ENCODE measurements at places on chromosomes 6 and 20.
A peak's percentile ranks its signal among the peaks of the same experiment; 100 is the strongest.

GRCh38 chr6:93516441-93516840 lies 97.1 kb upstream of the EPHA7 start:
- DNase-seq, result no peak

DNA sequence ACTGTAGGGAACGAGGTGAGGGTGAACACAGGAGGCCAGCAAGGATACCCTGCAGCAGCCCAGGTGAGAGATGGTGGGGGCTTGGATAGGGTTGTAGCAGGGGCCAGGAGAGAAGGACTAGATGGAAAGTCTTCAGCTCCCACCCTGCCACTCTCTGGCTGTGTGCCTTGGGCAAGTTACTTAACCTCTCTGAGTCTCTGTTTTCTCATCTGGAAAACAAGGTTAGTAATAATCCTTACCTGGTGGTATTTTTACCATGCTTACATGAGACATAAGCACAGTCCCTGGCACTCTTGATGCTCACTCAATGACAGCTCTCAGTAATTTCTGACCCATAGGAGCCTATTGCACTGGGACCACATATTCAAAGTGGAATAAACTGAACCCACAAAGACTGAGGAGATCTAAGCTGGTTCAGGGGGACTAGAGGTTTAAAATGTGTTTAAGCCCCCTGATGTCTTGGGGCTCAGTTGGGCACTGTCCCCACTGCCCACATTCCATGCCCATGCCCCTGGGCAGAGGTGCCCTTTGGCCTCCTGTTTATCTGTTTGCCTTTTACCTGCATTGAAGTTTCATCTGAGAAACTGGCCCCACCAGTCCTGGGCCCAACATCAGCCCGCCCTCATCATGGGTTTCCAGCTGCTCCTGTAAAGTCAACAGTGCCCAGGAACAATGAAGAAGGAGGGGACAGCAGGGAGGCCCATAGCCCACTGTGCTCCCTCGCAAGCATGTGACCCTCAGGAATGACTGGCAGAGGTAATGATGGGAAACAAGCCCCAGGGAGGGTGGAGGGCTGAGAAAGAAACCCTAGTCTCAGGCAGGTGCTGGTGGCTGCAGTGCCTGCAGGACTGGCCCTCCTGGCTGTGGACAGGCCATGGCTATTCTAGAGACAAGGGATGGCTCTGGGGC lies 104.0 kb downstream of the VEGFA start:
- no peak for DNase-seq

GRCh38 chr20:63839620-63840019 lies 8.6 kb upstream of the ZBTB46 start:
- no peak for DNase-seq

DNA sequence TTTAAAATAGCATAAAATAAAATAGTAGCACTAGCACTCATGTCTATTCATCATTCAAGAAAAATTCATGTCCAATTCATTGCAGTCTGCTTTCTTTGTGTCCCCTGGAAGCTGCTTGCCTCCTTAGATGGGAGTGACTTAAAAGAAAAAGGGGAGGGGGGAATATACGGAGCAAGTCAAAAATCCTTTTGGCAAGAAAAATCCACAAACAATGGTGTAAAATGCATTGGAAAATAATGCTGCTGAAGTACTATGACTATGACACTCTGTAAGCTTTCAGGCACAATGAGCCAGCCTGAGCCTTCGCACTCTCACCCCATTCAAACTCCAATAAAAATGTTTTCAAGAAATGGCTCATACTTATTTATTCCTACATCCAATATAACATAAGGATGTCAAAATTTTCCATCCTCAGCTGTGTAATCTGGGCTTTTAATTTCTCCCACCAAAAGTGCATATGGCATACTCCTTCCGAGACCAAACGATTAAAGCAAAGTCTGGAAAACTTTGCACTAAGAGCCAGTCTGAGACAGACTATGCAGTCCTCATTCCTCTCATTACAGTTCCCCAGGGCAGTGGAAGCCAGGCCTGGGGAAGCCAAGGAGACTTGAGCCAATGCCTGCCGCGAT lies 790 bp downstream of the NEDD9 start:
- DNase-seq, result no peak

DNA sequence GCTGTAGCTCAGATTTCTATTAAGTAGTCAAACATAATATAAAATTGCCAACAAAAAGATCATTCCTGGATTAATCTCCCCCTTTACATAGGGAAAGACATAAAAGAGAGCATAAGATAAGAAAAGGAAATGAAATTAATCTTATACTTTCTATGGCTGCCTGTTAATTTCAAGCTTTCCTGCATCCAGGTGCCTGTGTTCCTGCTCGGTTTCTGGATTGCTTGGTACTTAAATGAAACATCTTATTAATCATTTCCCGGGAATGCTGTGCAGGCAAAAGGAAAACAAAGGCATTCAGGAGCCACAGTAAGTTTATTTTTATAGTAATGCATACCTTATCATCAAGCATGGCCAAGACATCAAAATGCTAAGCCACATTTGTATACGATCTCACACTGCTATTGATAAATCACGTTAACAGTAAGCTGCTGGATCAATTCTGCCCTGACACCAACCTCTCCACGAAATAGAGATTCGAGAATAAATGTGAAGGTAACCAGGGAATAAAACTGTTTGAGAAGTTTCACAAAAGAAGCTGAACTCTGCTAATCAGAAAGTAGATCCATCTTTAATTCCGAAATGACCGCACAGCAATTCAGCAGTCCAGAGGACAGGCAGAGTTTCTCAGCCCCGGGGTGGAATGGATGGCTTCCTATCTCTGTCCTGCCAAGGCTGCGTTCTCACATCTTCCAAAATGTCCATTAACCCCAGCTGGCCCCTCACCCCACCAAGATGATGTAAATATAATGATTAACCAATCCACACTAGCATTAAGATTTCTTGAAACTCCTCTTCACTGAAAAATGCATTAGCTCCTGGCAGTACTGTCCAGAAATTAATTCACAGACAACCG lies 32.6 kb upstream of the APCDD1L start:
- peak; percentile 67 for DNase-seq

DNA sequence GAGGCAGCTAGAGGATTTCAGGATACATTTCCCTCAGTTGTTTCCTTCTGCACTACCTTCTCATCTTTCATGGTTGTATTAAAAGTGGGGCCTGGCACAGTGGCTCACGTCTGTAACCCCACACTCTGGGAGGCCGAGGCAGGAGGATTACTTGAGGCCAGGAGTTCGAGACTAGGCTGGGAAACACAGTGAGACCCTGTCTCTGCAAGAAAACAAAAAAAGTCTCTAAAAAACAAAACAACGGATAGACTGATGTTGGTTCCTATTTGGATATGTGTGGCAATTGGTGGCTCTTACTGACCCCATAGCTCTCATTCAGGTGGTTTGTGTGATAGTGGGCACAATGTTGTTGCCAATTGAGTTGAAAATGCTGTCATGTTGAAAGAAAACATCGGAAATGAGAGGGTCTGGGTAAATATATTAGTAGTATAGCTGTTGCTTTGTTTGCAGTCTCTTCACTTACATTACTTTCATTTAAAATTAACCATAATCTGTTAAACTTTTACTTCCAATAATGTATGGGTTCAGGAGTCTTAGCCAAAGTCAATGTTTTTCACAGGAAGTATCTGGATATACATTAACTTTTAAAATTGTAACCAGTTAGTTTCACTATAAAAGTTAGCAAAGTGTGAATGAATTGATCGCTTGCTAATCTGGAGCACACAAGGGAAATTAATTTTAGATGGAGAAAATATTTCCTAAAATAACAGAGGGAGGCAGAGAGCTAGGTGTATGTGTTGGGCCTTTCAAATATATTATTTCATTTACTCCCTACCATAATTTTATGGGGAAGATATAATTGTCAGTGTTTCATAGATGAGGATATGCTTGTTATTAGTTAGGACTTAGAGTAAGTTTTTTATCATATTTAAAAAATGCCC lies 31.1 kb downstream of the UTRN start:
- no peak for DNase-seq

GRCh38 chr6:90411292-90411781 lies 114.7 kb upstream of the BACH2 start:
- peak; percentile 94 for DNase-seq

DNA sequence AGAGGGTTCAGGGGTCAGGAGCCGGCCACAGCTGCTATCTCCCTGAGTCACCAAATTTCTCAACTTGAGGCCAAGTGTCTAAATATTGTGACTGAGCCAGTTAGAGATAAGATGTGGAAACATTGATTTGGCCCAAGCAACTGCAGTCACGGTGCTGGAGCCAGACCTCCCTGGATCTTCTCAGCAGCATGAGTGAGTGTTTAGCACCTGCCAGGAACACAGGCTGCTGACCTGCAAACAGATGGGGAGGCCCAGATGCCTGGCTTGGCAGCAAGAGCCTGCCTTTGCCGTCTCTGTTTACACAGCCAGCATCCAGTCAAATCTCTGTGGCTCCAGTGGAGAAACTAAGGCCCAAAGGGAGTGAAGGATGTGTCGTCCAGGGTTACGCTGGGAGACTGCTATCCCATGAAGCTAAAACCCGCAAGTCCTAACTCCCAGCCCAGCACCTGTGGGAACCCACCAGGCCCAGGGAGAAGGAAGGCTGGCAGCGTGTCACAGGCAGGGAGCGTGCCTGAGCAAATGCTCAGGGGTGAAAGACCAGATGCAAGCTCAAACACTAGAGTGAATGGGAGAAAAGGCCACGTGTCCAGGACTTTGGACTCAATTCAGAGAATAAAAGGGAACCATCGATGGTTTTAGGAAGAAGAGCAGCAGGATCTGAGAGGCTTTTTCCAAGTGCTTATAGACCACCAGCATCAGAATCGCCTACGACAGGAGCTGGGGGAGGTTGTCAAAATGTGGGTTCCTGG lies 15.9 kb upstream of the PTGIS start:
- DNase-seq, result no peak

- DNase-seq, result no peak
Observed at GRCh38 chr6:128063850-128064539, 163.1 kb upstream of the THEMIS start.

- DNase-seq, result no peak
Observed at GRCh38 chr20:25629816-25630499, 6.1 kb upstream of the NANP start.

DNA sequence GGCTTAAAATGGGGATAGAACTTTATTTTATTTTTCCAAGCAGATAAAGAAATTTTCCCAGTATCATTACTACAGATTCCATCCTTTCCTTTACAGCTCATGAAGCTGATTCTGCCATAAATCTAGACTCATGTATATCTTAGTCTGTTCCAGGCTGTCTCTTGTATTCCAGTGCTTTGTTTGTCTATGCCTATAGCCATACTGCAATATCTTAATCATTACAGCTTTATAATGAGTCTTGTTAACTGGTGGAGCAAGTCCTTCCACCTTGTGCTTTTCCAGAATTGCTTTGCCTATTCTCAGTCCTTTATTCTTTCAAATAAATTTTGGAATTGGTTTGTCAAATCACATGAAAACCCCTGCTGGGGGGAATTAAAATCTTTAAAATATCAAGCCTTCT lies 99.2 kb downstream of the MAP3K5 start:
- no peak for DNase-seq

DNA sequence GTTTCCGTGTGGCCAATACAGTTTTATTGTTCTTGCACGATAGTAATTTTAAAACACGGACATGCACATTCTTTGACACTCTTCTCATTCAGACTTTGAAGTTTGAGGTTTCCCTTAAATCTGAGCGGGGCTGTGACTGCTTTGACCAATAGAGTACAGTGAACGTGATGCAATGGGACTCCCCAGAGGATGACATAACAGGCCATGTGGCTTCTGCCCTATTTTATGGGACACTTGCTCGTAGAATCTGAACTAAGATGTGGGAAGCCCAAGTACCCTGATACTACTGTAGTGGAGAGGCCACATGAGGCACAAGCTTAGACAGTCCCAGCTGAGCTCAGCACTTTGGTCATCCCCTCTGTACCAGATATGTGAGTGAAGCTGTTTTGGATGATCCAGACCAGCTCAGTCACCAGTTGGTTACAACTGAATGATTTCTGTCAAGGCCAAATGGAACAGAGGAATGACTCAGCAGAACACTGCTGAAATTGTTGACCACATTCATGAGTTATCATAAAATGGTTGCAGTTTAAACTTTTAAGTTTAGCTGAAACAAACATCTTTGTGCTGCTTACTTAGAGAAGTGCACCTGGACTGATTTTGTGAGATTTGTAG lies 279.4 kb downstream of the RFPL4B start:
- DNase-seq, result no peak

- no peak for DNase-seq
Observed at GRCh38 chr6:30775104-30775503, 30.8 kb upstream of the IER3 start.

DNA sequence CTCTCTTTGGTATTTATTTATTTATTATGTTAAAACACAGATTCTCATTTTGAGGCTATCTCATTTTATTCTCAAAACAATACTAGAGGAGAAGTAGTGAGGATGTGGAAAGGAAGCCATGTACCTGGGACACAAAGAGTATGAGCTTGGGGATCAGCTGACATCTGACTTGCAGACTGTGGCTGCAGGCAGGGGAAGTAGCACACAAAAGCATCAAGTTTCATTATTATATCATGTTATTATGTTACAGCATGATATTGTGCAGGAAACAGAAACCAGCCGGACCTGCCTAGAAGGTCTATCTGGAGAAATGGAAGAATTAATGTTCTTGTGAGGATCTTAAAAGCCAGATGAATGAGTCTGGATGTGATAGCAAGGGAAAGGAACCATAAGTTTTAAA lies 248.2 kb downstream of the KHDC1L start:
- DNase-seq, result no peak

GRCh38 chr6:503610-504362 lies 112.2 kb downstream of the IRF4 start:
- no peak for DNase-seq

DNA sequence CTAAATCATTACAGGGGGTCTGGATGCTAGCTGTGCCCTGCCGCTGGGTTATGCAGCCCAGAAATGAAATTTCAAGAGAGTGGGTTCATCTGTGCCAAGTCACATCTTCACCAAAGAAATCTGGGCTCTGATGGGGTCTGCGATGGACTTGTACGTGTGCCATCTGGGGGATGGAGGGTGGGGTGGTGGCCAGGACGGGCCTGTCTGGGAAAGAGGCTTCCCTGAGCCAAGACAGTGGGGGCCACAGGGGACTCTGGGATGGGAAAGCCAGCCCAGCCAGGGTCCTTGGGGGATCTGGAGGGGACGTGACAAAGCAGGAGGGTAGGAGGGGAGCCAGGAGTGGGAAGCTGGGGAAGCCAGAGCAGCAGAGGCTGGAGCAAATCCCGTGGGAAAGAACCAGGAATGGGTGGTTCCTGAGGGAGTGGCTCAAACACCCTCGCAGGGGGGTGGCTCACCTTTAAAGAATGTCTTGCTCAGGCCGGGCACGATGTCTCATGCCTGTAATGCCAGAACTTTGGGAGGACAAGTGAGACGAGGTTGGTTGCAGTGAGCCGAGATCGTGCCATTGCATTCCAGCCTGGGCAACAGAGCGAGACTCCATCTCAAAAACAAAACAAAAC lies 36.3 kb upstream of the SULF2 start:
- DNase-seq, result peak; percentile 99

DNA sequence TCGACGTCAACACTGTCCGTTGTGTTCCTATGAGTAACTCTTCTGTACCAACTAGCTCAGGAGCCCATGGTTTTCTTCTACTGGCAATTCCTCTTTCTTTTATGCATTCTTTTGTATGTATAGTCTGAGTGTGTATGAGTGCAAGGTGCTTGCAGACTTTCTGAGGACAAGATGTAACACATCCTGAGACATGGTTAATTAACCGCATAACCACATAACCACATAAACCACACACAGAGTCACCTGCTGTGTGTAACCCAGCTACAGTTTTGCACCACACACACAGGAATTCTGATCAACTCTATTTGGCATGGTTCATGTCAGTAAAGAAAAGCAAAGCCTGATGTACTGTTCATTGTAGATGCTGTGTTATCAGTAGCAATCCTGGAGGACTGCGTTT lies 98.6 kb downstream of the DACT2 start:
- DNase-seq, result no peak

All from RWPE2 (cell line).